Glutamatergic neuron (in vitro differentiated cells): ENCODE measurements at places on chromosomes 4 and X. TPM values are rescaled to one million over a fixed set of nuclear protein-coding genes. Genes with fewer than 3 reads are reported as not detected.

GRCh38 chr4:166518315-166518714, 645.3 kb downstream of the TLL1 start:
- H3K27me3 ChIP-seq = no peaks in the 10 kb centered on the region
- H3K4me3 ChIP-seq = no peak overlapping the region
- no peaks in the 10 kb centered on the region for H3K4me1 ChIP-seq
- no peak for DNase-seq

Gene PNMA6F
- total RNA-seq = not detected

DNA sequence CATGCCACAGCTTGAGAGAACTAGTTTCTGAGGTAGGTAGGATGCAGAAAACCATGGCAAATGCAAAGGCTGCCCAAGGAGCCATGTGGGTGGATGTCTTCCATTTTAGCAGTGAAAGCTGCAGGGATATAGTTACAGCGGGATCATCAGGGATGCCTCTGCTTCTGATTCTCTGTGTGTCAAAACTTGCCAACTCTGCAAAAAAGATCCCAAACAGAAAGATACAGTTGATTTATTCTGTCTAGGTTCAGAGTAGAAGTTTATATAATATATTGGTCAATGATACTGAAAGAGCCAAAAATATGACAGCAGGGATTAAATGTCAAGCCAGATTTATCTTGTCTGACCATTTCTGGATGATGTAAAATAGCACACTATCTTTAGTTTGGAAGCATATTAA, 42.4 kb upstream of the SFRP2 start:
- H3K4me3 ChIP-seq = no peak overlapping the region
- H3K27me3 ChIP-seq = no peaks in the 10 kb centered on the region
- peaks cover 4% of the 10 kb centered on the region for H3K4me1 ChIP-seq
- no peak for DNase-seq
- no peak overlapping the region for H3K27ac ChIP-seq

DNA sequence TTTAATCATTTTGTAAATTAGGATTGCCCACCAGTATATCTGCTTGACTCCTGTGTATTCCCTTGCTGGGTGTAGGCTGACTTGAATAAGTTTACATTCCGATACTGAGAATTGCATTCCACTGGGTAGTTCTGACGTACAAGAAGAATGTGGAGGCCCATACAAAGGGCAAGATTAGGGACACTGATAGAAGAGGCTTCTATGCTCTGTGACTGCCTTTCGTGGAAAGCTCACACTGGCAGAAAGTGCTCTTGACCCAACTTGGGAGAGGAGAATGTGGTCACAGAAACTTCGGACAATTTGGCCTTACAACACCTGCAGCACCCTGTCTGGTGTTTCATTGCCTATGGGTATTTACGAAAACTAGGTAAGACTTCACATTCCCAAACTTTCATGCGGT, 126.3 kb downstream of the RAPGEF2 start:
- no peak overlapping the region for H3K4me3 ChIP-seq
- DNase-seq = no peak
- H3K27ac ChIP-seq = no peak overlapping the region
- no peaks in the 10 kb centered on the region for H3K27me3 ChIP-seq

Gene F11
- total RNA-seq = not detected

GRCh38 chr4:164438321-164438720, 315.6 kb upstream of the SMIM31 start:
- H3K4me3 ChIP-seq = no peak overlapping the region
- peaks cover 15% of the 10 kb centered on the region for H3K4me1 ChIP-seq
- no peak for DNase-seq
- H3K27ac ChIP-seq = no peak overlapping the region
- no peaks in the 10 kb centered on the region for H3K36me3 ChIP-seq

DNA sequence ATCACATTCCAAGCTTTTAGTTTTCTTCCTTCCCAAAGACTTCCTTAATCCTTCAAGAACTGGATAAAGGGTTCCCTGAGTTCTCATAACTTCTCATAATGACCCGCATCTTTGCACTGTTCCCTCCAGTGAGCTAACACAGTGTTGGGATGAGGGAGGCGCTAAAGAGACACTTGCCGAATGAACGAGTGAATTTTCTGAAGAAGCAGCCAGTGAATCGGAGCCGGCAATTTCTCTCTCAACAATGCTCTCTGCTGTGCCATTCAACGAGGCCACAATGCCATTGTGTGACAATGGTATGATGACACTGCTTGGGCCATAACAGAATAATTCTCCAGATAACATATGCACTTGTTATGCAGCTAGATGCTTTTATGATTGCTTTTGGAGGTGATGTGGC, 51.4 kb upstream of the ZFP42 start:
- no peak overlapping the region for H3K4me3 ChIP-seq
- no peaks in the 10 kb centered on the region for H3K36me3 ChIP-seq

DNA sequence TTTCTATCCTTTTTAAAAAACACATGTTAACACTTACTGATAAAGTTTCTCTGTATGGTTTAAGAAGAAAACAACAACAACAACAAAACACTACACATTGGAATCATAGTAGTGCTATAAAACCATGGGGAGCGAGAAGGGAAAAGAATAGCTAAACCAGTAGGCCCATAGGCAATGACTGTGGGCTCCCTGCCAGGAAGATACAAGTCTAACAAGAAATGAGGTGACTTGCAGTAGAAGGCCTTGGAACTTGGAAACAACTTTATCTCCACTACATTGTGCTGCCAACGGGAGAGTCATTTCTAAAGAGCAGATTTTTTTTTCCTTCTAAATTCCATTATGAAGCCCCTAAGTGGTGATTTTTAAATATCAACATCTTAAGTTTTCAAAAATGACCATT, 78.0 kb downstream of the GPC4 start:
- H3K27me3 ChIP-seq = no peaks in the 10 kb centered on the region
- H3K4me1 ChIP-seq = peaks cover 4% of the 10 kb centered on the region
- H3K4me3 ChIP-seq = no peak overlapping the region
- no peaks in the 10 kb centered on the region for H3K36me3 ChIP-seq

DNA sequence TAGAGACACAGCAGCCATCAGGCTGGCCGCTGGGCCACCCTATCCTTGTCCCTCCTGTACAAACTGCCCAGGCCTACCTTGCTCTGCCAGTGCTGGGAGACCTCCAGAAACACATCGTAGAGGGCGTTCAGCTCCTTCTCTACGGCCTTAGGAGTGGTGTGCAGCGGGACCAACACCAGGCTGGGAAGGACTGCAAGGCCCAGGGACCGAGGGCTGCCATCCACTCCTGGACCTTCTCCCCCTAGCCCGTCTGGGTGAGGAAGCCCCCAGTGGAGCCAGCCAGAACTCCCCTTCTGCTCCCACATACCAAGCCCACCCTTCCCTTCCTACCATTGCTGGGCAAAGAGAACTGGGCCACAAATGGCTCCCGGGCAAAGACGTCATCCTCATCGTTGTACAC, 5.0 kb downstream of the RPL10 start:
- H3K27ac ChIP-seq = no peak overlapping the region
- peaks cover 5% of the 10 kb centered on the region for H3K36me3 ChIP-seq
- H3K27me3 ChIP-seq = peaks cover 7% of the 10 kb centered on the region

Gene HERC5
- 0.27 TPM for total RNA-seq

DNA sequence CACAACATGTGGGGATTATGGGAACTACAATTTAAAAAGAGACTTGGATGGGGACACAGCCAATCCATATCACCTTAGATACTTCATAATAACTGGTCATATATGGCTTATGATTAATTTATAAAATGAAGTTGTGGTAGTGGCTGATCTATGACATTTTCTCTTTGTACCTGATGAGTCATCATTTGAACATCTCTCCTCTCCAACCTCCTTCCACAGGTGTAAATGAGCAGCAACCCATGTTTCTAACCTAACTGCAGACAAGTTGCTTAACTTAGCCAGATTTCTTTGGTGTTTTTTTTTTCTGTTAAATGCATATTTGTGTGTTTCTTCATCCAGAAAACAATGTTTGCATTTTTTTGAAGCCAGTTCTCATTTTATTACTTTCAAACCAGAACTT, 42.6 kb downstream of the SPANXA2 start:
- H3K4me3 ChIP-seq = no peak overlapping the region
- H3K4me1 ChIP-seq = no peaks in the 10 kb centered on the region
- H3K36me3 ChIP-seq = no peaks in the 10 kb centered on the region
- H3K27ac ChIP-seq = no peak overlapping the region

- no peaks in the 10 kb centered on the region for H3K27me3 ChIP-seq
- H3K4me3 ChIP-seq = no peak overlapping the region
- H3K27ac ChIP-seq = no peak overlapping the region
- H3K4me1 ChIP-seq = peaks cover 7% of the 10 kb centered on the region
- DNase-seq = no peak
Observed at GRCh38 chr4:65845199-65845773, 175.0 kb upstream of the EPHA5 start.

GRCh38 chrX:486325-486724, 99.6 kb upstream of the PPP2R3B start:
- no peaks in the 10 kb centered on the region for H3K4me1 ChIP-seq
- no peak overlapping the region for H3K27ac ChIP-seq
- no peak for DNase-seq
- H3K4me3 ChIP-seq = no peak overlapping the region
- peaks cover 8% of the 10 kb centered on the region for H3K36me3 ChIP-seq

Gene SSX2B
- total RNA-seq = not detected

DNA sequence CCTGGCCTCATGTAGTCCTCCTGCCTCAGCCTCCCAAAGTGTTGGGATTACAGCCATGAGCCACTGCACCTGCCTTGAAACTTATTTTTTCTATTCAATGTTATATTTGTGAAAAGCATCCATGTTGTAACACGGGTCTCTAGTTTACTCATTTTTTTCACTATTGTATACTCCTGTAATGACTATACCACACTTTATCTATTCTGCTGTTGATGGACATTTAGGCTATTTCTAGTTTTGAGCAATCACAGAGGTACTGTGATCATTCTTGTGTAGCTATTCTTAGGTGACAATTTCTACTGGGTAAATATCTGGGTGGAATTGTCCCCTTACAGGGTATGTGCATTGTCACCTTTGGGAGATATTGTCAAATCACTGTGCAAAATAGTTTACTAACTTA, 3.6 kb downstream of the DRP2 start:
- no peaks in the 10 kb centered on the region for H3K27me3 ChIP-seq
- DNase-seq = no peak
- no peak overlapping the region for H3K27ac ChIP-seq
- H3K4me1 ChIP-seq = peaks cover 2% of the 10 kb centered on the region
- no peaks in the 10 kb centered on the region for H3K36me3 ChIP-seq
- H3K4me3 ChIP-seq = no peak overlapping the region

Gene EDA
- 1.7 TPM for total RNA-seq
